NT2/D1 (cell line): ENCODE measurements at places on chromosomes 3 and 15.

DNA sequence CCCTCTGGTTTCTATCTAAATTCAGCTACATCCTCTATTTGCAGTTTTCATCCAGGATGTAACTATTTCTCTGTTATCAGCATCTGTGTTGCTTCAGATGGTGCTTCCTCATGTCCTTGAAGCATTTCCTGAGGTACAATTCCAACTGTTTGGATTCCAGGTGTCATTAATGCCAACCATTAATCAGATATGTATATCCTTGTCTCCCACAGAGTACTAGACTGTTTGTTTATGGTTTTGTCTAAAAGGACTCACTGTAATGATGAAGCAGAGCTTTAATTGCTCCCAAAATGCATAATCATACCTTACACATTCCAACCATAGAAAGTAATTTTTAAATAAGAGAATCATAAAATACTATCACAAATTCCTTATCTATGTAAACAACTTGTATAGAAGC is 288.5 kb upstream of the MME start:
- no peak for DNase-seq

DNA sequence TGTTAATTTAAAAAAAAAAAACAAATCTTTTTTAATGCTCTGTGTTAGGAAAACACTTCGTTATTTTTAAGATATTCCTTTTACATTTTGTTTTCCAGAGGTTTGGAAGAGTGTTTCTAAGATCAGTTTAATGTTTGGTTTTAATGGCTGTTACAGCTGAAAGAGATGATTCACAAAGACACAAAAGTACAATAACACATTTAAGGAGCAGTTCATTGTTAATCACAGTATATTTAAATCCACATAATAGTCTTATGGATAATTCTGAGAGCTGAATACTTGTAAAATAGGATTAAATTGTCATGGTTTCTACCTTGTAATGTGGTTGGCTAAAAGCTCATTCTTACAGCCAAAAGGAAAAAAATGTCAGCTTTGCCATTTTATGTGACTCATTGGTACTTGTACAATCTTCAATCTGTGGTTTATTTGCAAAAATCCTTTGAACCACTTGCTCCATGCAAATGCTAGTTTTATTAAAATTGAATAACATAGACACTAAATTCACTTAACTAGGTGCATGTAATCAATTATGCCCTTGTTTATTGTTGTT is 426.4 kb downstream of the NLGN1 start:
- DNase-seq = no peak

DNA sequence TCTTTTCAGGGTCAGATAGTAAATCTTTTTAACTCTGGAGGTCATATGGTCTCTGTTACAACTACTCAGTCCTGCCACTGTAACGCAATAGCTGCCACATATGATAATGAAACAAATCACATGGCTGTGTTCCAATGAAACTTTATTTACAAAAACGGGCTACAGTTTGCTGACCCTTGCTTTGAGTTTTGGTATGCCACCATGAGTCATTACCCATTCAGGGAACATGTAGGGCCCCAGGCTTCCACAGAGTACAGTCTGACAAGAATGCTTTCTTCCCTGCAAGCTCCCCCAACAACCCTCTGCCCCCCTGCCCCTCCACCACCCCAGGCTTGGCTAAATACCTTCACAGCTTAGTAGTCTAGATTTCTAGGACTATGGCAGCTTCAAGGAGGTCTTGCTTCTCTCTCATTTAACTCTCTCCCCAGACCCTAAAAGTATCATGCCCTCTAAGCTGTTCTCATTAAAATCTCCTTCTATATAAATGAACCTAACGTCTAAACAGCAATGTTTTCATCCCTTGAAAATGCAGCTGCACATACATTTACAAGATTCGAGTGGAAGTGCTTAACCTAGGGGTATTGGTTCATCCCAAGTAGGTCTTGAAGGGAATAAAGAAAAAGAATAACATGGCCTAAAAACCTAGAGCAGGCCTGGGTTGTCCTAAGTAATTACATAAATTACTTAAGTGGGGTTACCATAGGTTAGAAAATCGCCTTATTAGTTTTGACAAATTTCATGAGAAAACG is 117.8 kb upstream of the PRICKLE2 start:
- peak; percentile 62 for DNase-seq

DNA sequence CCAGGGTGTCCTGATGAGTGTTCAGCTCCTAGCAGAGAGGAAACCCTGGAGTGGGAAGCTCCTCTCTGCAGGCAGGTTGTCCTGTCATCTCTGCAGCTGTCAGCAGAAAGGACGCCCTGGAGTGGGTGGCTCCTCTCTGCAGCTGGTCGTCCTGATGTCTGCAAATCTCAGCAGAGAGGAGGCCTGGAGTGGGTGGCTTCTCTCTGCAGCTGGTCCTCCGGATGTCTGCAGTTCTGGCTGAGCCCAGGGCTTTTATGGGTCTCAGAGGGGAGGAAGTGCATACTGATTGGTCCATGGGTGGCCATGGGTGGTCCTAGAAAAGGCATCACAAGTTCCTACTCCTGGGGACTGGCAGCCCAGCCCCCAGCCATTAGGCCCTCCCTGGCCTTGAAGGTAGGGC is 102.6 kb upstream of the BNIP2 start:
- no peak for DNase-seq

DNA sequence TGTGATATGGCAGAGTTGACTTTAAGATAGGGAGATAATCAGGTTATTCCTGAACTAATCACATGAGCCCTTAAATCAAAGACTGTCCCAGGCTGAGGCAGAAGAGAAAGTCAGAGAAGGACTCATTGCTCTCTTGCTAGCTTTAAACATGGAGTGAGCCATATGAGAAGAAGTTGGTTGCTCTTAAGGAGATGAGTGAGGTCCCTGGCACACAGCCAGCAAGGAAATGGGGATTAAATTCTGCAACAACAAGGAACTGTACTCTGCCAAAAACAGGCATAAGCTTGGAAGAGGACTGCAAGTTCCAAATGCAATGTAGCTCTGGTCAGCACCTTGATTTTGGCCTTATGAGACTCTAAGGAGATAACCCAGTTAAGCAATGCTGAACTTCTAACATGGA is 457.0 kb downstream of the PLOD2 start:
- no peak for DNase-seq

DNA sequence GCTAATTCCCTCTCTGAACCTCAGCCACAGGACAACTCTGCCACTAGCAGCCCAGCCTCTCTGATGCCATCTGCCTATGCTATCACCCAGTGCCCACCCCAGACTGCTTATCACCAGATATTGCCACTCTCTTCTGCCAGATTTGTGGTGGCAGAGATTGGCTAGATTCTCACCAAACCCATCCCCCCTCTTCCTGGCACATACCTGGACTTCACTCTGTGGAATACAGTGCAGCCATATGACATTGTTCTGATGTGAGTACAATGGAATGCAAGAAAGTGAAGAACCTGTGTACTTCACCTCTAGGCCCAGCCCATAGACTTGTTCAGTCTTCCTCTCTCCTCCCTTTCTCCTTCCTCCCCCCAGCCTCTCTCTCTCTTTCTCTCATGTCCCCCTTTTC is 46.9 kb upstream of the NTRK3 start:
- no peak for DNase-seq

- DNase-seq = no peak
These were observed 51.4 kb downstream of the PLAAT1 start for GRCh38 chr3:193292386-193292785.

- DNase-seq = no peak
These were observed 9.2 kb downstream of the CHCHD6 start for GRCh38 chr3:126713199-126713598.

- peak; percentile 67 for DNase-seq
These were observed 131.6 kb downstream of the AQP9 start for GRCh38 chr15:58269455-58270414.

- no peak for DNase-seq
These were observed 153.8 kb upstream of the CMC1 start for GRCh38 chr3:28087591-28087990.

DNA sequence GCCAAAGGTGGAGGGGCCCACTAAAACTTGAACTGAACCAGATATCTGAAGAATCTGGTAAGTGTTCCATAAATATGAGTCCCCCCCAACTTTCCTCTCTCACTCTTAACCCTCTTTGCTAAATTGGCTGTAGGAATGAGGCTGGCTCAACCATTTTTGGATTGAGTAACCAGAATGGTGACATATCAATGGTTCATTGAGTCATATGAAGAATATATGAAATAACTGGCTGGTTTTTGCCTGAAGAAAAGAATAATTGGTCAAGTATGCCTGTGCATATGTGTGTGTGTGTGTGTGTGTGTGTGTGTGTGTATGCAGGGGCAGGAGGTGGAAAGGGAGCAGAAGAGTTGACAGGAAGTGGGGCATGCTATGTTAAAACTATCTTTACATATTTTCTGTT is 472.9 kb upstream of the THBS1 start:
- DNase-seq = no peak
